Left lung (tissue), 14 donors: ENCODE measurements at places on chromosomes 4 and X. TPM values are rescaled to one million over a fixed set of nuclear protein-coding genes. Genes with fewer than 3 reads are reported as not detected.
A peak's percentile ranks its signal among the peaks of the same experiment; 100 is the strongest.

The PTCHD1 gene
- 0.81 TPM for total RNA-seq

- no peak for DNase-seq
These were observed 32.3 kb upstream of the IRF2 start for GRCh38 chr4:184506527-184507121.

- DNase-seq: no peak
These were observed 666.0 kb downstream of the GRID2 start for GRCh38 chr4:92969650-92970379.

DNA sequence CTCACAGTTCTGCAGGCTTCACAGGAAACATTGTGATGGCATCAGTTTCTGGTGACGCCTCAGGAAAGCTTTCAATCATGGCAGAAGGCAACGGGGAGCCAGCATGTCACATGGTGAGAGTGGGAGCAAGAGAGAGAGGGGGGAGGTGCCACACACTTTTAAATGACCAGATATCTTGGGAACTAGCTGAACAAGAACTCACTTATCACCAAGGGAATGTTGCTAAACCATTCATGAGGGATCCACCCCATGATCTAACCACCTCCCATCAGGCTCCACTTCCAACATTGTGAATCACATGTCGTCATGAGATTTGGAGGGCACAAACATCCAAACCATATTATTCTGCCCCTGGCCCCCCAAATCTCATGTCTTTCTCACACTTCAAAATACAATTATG, 43.3 kb upstream of the GPR173 start:
- no peak for DNase-seq

DNA sequence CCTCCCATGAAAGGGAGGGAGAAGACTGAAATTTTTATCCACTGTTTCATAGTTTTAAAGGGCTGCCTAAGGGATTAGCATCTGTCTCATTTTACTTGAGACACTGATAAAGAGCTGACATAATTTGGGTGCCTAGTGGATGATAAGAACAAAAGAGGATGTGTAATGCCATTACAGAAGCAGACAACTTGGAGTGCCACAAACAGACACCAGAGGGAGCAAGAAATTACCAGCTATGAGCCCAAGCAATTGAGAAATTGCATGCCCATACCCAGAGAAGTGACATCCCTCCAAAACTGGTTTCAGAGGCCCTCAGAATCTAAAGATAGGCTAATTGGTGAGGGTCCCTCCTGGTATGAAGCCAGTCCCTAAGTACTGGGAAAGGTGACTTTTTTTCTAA, 38.5 kb upstream of the POU3F4 start:
- DNase-seq: peak; percentile 0

DNA sequence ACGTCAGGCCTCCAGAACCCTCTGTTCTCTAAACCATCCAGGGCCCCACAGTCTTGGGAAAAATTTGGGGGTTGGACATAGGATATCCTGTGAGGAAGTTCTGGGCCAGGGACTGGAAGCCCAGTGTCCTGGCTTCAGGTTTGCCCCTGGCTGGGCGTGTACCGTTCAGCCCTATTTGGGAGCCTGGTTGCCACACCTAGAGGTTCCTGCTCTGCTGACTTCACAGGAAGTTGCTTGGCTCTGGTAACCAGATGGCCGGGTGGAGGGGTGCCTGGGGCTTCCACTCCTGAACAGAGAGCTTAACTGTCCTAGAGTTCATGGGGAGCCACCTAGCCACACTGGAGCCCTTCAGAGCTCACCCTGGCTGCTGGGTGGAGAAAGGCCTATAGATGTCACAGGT, 1.1 kb downstream of the TAFAZZIN start:
- DNase-seq: no peak
